Activated CD8-positive, alpha-beta T cell treated with anti-CD3 and anti-CD28 coated beads, Interleukin-2, amount 10 ng/mL, durations not matched to agents 7 days and 5 days (primary cell): ENCODE measurements at places on chromosomes 13 and 19.

DNA sequence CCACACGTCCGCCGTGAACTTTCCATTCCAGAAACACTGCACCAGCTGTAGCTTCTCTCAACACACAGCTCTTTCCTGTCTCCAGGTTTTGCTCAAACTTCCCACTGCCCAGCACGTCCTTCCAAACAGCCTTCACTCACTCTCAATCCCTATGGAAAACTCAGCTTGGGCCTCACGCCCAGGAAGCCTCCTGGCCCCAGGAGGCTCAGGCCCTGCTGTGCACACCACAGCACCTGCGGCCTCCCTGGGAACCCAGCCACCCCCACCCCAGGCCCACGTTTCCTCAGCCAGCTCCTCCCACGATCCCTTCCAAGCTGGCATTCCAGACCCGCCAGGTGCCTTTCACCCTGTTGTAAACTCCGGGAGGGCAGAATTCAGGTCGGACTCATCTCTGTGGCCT is 35.2 kb downstream of the C13orf46 start:
- no peak for DNase-seq

DNA sequence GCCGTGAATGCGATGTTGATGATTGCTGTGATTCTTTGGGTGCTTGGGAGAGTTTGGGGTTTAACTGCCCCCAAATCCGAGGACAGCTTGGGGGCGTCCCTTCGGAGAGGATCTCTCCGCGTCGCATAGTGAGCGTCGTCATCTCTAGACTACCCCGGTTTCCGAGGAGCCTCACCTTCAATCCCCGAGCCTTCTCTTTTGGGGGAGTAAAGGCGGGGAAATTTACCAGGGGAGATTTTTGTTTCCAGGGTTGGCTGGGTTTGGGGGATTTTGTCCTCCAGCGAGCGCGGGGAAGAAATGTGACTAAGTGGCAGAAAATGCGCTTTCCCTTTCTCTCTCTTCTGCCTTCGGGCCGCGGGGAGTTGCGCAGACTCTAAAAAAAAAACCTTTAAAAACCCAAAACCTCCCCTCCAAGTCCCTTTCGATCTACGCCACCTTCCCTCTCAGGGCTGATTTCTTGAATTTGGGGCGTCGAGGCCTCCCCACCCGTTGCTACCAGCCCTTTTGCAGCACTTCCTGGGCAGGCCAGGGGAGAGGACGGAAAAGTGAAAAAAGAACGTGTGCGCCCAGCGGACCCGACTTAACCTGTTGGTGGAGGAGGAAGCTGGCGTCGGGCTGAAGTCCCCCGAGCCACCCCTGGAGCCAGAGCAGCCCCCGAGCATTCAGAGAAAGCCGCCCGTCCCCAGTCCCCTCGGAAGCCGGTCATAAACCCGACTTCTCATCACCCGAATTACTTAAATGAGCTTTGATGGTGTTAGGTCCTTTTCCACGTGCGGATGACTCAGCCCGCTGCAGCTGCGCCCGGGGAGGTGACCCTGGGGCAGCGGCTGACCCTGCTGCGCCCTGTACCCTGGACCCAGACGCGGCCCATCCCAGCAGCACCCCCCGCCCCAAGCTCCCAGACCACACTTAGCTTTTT is 17.7 kb downstream of the NFIX start:
- peak; percentile 49 for DNase-seq

- DNase-seq, result no peak
Measured at GRCh38 chr13:43046259-43046658, 22.9 kb downstream of the DNAJC15 start.

GRCh38 chr19:23075031-23075733 is 41.6 kb upstream of the ZNF730 start:
- DNase-seq, result peak; percentile 40

DNA sequence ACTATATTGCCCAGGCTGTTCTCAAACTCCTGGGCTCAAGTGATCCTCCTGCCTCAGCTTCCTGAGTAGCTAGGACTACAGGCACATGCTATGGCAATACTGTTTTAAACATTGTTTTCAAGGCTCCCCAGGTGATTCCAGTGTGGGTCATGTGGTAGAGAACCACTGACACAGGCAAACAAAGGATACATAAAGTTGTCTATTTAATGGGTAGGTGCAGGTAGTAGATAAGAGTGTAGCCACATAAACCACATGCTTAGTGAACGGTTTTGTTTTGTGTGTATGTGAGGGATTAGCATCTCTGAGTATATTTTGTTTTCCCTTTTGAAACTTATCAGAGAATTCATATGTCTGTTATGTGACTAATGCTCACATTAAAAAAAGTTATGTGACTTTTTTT is 36.7 kb downstream of the USPL1 start:
- peak; percentile 63 for DNase-seq

DNA sequence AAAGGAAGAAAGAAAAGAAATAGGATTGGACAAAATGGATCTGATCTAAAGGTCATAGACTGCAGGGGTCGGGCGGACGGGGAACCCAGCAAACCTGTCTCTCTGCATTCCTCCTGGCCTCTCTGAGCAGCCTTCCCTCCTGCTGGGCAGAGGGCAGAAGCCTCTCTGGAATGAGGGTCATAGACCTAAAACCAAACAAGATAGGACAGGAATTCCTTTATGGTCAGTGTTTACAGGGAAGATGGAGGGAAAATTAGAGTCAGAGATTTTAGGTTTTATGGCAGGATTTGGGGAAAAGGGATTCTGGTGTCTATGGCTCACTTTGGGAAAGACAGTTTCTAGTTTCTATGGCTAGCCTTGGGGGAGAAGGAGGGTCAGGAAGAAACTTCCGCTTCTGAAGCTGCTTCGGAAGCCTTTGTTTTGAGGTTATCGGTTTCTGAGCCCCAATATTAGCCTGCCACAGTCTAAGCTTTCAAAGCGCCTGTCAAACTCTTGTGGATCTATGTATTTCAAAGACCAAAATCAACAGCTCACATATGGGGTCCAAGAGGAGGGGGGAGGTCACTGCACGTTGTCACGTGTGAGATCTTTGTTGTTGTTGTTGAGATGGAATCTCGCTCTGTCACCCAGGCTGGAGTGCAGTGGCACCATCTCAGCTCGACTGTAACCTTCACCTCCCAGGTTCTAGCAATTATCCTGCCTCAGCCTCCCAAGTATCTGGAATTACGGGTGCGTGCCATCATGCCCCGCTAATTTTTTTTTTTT is 18.9 kb upstream of the DPRX start:
- DNase-seq, result no peak

- DNase-seq, result no peak
Measured at GRCh38 chr13:72390909-72391308, 336.5 kb downstream of the MZT1 start.

GRCh38 chr19:50500060-50500752 is 10.8 kb downstream of the JOSD2 start:
- peak; percentile 50 for DNase-seq

DNA sequence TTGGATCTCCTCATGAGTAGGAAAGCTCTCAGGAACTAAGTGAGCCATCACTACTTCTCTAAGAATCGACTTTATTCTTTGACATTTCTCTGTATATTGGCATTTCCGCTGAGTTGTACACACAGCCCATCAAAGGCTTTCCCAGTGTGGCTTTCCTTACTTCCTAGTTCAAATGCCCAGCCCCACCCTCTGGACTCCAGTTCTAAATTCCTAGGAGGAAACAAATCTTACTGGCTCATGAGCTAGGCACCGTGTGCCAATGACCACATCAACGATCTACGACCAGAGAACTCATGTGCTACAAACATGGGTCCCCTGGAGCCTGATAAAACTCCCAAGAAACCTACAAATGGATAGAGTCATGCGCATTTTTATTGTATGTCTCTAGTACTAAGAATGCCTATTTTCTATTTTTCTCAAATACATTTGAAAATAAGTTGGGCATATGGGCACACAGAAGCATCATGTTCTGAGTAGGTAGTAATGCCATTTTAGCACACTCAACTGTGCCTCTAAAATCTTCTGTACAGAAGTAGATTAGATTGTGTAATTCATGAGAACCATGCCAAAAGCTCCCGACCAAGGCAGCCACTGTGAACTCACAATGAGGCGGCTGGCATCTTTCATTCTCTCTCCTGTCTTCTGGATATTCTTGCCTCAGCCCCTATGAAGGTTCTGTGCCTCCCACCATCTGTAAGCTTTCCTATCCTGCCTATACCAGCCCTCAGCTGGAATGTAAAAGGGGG is 10.5 kb upstream of the RAP2A start:
- DNase-seq, result no peak

DNA sequence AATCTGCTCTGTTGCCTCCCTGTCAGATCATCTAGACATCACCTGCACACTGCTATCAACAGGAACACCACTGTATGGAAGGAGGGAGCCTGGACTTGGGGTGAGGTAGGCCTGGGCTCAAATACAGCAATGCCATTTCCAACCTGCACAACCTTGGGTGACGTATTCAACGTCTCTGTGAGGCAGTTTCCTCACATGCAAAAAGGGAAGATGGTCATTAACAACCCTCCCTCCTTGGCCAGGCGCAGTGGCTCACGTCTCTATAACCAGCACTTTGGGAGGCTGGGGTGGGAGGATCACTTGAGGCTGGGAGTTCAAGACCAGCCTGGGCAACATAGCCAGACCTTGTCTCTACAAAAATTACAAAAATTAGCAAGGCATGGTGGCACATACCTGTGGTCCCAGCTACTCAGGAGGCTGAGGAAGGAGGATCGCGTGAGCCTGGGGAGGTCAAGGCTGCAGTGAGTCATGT is 13.1 kb downstream of the XRCC1 start:
- no peak for DNase-seq

- no peak for DNase-seq
Measured at GRCh38 chr13:94878602-94879165, 166.3 kb upstream of the SOX21 start.

GRCh38 chr19:10565028-10565566 is 713 bp downstream of the KRI1 start:
- DNase-seq, result peak; percentile 75

- no peak for DNase-seq
Measured at GRCh38 chr19:11005521-11005920, 44.7 kb downstream of the SMARCA4 start.

- DNase-seq, result no peak
Measured at GRCh38 chr13:75585153-75585552, 35.6 kb downstream of the UCHL3 start.

- DNase-seq, result no peak
Measured at GRCh38 chr13:97540696-97541095, 106.7 kb downstream of the RAP2A start.

DNA sequence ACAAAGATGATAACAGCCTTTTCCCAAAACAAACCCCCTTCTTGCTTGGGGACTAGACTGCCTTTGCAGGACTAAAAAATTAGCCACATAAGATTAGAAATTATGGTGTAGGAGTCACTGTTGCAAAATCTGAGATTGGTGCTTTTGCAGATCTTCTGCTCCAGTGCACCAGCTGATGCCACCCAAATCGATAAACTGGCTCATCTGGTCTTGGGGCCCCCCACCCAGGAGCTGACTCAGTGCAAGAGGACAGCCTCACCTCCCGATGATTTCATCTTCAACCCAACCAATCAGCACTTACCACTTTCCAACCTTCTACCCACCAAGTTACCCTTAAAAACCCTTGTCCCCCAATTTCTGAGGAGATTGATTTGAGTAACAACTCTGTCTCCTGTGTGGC is 47.1 kb upstream of the PEPD start:
- no peak for DNase-seq

- peak; percentile 38 for DNase-seq
Measured at GRCh38 chr13:33610438-33611120, 207.4 kb upstream of the RFC3 start.

DNA sequence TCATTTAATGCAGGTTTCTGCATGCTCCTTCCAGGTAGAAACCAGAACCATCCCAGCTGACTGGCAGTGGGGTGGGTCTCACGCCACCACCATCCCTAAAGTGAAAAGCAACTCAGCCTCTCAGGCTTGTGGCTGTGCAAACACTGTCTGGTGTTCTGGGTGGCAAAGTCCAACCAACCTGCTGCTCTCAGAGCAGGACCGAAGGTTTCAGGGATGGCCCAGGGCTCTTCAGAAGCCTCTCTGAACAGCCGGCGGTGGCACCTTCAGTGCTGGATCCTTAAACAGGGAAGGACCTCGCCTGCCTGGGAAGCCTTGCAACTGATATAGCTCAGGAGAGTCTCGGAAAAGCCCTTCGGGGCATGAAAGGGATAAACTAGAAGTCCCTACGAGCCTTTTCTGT is 100.8 kb downstream of the COL4A1 start:
- DNase-seq, result no peak

GRCh38 chr13:80591976-80592740 is 251.2 kb upstream of the SPRY2 start:
- DNase-seq, result no peak

- DNase-seq, result no peak
Measured at GRCh38 chr19:5251096-5252065, 89.2 kb downstream of the PTPRS start.

DNA sequence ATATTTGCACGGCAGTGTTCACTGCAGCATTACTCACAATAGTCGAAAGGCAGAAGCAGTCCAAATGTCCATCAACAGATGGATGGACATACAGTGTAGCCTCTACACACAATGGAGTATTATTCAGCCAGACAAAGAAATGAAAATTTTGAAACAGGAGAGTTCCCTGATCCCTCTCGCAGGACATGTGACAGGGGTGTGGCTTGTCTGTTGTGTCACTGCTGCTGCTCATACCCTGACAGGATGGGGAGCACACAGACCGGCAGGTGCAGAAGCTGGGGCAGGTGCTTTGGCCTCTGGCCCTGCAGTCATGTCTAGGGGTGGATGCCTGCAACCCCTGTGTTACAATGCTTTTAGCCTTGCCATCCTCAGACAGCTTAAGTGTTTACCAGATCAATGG is 204.3 kb downstream of the EFNB2 start:
- no peak for DNase-seq

DNA sequence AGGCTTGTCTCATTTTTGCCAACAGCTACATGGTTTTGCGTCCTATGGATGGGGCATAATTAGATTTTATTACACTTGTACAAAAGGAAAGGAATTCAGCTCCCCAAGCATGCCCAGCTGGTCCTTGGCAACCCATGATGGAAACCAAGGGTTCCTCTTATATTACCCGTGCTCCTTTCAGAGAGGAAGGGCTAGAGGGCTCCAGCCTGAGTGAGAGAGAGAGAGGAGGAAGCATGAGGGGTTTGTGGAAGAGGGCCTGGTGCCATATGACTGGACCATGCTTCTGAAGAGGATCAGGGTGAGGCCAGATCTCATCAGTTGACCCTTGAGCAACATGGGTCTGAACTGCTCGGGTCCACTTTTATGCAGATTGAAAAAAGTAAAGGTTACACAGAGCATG is 3.5 kb upstream of the RPS9 start:
- no peak for DNase-seq
